T-cell (primary cell): ENCODE measurements at places on chromosomes 7 and 10. TPM values are rescaled to one million over a fixed set of nuclear protein-coding genes. Genes with fewer than 3 reads are reported as not detected.

Gene GJD4
- not detected for total RNA-seq

GRCh38 chr10:111543854-111544253 is 467.0 kb downstream of the ADRA2A start:
- H3K27ac ChIP-seq, result no peak overlapping the region
- no peak overlapping the region for H3K4me3 ChIP-seq
- H3K36me3 ChIP-seq, result no peaks in the 10 kb centered on the region
- no peaks in the 10 kb centered on the region for H3K27me3 ChIP-seq
- no peaks in the 10 kb centered on the region for H3K4me1 ChIP-seq

DNA sequence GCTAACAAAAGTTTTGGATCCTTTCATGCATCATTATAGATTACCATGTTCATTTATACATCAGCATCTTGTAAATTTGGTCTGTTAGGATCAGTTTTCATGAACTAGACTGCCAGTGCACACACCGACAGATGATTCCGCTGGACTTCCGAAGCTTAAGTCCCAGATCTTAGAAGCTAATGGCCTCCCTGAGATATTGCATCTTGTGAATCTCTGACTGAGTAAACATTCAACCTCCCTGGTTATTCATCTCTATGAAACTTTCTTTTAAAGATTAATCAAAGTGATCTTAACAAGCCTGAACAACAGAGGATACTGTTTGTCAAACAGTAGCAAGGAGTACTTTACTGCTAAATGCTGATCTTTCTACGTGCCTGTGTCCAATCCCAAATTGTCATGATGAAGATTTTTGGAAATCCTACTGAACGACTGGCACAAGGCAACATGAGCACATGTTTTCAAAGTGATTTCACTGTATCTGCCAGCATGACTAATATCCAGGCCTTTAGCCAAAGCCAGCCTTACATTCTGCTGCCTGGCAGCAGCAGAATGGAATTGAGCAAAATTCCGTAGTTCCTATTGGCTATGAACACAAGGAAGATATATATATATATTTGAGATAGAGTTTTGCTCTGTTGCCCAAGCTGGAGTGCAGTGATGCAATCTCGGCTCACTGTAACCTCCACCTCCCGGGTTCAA is 91.3 kb upstream of the ANK3 start:
- H3K27ac ChIP-seq, result no peak overlapping the region
- no peaks in the 10 kb centered on the region for H3K4me1 ChIP-seq
- no peaks in the 10 kb centered on the region for H3K27me3 ChIP-seq
- H3K36me3 ChIP-seq, result no peaks in the 10 kb centered on the region
- H3K4me3 ChIP-seq, result no peak overlapping the region
- no peak for DNase-seq

- H3K4me1 ChIP-seq, result peaks cover 6% of the 10 kb centered on the region
- H3K4me3 ChIP-seq, result no peak overlapping the region
- no peaks in the 10 kb centered on the region for H3K27me3 ChIP-seq
- H3K27ac ChIP-seq, result no peak overlapping the region
Measured at GRCh38 chr10:37855636-37856035, 1.8 kb downstream of the ZNF248 start.

GRCh38 chr7:127551941-127552340 is 33.5 kb downstream of the GCC1 start:
- no peaks in the 10 kb centered on the region for H3K36me3 ChIP-seq
- DNase-seq, result no peak
- H3K27me3 ChIP-seq, result no peaks in the 10 kb centered on the region
- no peaks in the 10 kb centered on the region for H3K4me1 ChIP-seq
- no peak overlapping the region for H3K27ac ChIP-seq
- H3K4me3 ChIP-seq, result no peak overlapping the region

DNA sequence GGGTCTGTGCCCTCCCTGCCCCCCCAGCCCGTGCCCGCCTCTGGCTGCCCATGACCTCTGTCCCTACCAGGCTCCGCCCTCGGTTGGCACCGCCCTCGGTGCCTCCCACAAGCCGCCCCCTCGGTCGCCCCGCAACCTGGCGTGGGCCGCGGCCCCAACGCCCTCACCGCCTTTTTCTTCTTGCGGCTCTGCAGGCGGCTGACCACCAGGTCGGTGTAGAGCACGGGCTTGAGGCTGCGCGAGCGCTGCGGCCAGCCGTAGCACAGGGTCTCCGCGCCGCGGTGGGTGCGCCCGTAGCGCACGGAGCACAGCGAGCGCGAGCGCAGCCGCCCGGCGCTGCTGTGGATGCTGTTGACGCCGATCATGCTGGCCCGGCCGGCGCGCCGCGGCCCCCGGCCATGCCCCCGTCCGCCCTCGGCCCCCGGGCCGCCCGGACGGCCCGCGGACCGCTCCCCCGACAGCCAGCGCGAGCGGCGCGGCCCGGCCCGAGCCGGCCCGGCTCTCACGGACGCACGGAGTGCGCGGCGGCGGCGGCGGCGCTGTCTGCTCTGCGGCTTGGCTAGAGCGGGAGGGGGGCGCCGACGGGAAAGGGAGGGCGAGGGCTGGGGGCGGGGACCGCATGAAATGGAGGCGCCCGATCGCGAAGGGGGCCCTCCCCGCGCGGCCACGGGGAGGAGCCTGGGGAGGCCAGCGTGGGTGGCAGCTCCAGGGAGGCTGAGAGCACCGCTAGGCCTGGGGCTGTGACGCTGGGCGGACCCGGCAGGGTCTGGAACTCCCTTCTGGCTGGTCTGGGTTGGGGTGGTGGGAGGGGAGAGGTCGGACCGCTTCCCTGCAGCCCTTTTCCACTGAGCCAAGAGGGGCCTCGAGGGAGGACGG is 9.6 kb downstream of the PSD start:
- H3K27me3 ChIP-seq, result no peaks in the 10 kb centered on the region
- peak overlapping the region; percentile 42 for H3K27ac ChIP-seq
- H3K4me1 ChIP-seq, result peaks cover 50% of the 10 kb centered on the region
- peak; percentile 74 for DNase-seq

Gene CAPZA2
- 111 TPM for total RNA-seq

GRCh38 chr7:4815609-4816418 is 40.4 kb downstream of the AP5Z1 start:
- H3K36me3 ChIP-seq, result no peaks in the 10 kb centered on the region
- no peaks in the 10 kb centered on the region for H3K4me1 ChIP-seq
- H3K27me3 ChIP-seq, result peaks cover 86% of the 10 kb centered on the region
- no peak overlapping the region for H3K4me3 ChIP-seq

DNA sequence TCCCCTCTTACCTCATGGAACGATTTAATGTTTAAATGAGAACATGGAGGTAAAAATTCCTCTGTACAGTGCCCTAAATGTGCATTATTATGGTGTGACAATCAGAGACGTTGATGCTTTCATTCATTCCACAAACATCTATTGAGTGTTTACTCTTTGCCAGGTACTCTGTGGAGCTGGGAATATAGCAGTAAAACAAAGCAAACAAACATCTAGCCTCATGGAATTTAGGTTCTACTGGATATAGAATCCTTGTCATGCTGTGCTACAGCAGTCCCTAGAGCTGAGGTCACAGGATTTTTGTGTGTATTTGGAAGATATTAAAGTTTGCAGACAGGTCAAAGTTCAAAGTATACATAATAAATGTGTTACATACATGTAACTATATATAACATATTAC is 140.7 kb downstream of the CUBN start:
- H3K4me3 ChIP-seq, result no peak overlapping the region
- H3K27ac ChIP-seq, result no peak overlapping the region
- H3K36me3 ChIP-seq, result no peaks in the 10 kb centered on the region
- DNase-seq, result no peak

GRCh38 chr10:61778137-61778536 is 115.4 kb downstream of the CABCOCO1 start:
- no peaks in the 10 kb centered on the region for H3K4me1 ChIP-seq
- H3K27me3 ChIP-seq, result no peaks in the 10 kb centered on the region
- H3K4me3 ChIP-seq, result no peak overlapping the region
- DNase-seq, result no peak
- no peaks in the 10 kb centered on the region for H3K36me3 ChIP-seq

GRCh38 chr7:117279931-117280557 is 42.8 kb downstream of the WNT2 start:
- no peaks in the 10 kb centered on the region for H3K27me3 ChIP-seq
- H3K4me3 ChIP-seq, result no peak overlapping the region
- no peak overlapping the region for H3K27ac ChIP-seq
- DNase-seq, result no peak

Gene ARHGEF35
- total RNA-seq, result 1.6 TPM

Gene STAG3
- 7.3 TPM for total RNA-seq

Gene STK31
- 0.83 TPM for total RNA-seq

DNA sequence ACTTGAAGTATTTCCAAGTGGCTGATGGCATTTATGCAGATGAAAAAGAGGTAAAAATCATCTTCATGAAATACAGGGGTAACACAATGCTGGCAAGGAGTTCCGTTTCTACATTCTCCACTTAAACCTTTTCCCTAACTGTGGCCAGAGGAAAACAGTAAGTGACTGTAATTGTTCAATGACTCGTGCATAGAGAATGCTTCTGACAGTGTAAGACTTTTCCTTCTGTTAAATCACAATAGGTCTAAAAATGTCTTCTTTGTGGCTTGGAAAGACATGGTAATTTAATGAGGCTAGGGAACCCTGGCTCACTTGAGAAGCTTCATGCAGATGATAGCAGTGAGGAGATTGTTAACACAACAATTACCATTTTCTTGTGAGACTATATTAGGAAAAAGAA is 50.3 kb upstream of the RSU1 start:
- H3K36me3 ChIP-seq, result no peaks in the 10 kb centered on the region
- H3K4me3 ChIP-seq, result no peak overlapping the region
- H3K27me3 ChIP-seq, result no peaks in the 10 kb centered on the region
- no peaks in the 10 kb centered on the region for H3K4me1 ChIP-seq
- no peak for DNase-seq
- H3K27ac ChIP-seq, result no peak overlapping the region

Gene TRDMT1
- total RNA-seq, result 21.4 TPM

DNA sequence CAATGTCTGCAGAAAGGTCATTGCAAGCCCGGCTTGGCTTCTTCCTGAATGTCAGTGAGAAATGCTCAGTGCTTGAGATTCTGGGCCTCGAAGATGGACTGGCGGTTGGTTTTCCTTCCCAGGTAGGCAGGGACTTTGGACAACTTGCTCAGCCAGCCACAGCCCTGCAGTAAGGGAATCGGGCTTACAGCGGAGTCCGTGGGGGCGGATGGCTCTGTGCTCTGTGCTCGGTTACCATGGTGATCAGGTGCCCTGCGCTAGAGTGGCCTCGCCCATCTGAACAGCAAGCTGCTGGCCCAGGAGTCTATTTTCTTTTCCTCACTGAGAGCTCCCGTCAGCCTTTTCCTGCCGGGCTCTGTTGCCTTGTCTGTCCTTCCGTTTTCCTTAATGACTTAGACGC is 77.8 kb upstream of the SH2B2 start:
- no peak for DNase-seq
- peaks cover 31% of the 10 kb centered on the region for H3K36me3 ChIP-seq
- H3K4me1 ChIP-seq, result no peaks in the 10 kb centered on the region
- no peak overlapping the region for H3K4me3 ChIP-seq
- H3K27ac ChIP-seq, result no peak overlapping the region

GRCh38 chr10:110912374-110912773 is 6.6 kb downstream of the BBIP1 start:
- no peaks in the 10 kb centered on the region for H3K4me1 ChIP-seq
- H3K27me3 ChIP-seq, result no peaks in the 10 kb centered on the region
- H3K4me3 ChIP-seq, result no peak overlapping the region
- peaks cover 14% of the 10 kb centered on the region for H3K36me3 ChIP-seq
